Suppressor macrophage treated with lipopolysaccharide for 1 hour (primary cell): ENCODE measurements at places on chromosomes 7 and 10.
A peak's percentile ranks its signal among the peaks of the same experiment; 100 is the strongest.

DNA sequence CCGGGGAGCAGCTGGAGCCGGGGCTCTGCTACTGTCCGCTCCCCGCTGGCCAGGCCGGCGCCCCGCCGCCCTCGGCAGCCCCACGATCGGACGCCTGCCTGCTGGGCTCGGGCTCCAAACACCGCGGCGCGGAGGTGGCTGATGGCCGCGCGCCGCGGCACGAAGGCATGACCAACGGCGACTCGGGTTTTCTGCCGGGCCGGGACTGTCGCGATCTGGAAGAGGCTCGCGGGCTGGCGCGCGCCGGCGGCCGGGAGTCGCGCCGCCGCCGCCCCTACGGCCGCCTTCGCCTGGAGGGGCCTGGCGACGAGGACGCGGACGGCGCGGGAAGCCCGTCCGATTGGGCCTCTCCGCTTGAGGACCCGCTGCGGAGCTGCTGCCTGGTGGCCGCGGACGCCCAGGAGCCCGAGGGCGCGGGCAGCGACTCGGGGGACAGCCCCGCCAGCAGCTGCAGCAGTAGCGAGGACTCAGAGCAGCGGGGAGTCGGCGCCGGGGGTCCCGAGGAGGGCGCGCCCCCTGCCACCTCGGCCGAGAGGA lies 570 bp downstream of the TBC1D12 start:
- DNase-seq: peak; percentile 53

GRCh38 chr7:88437132-88437531 lies 130.4 kb upstream of the STEAP4 start:
- no peak for DNase-seq

GRCh38 chr7:91374321-91374989 lies 110.2 kb downstream of the FZD1 start:
- DNase-seq: no peak

DNA sequence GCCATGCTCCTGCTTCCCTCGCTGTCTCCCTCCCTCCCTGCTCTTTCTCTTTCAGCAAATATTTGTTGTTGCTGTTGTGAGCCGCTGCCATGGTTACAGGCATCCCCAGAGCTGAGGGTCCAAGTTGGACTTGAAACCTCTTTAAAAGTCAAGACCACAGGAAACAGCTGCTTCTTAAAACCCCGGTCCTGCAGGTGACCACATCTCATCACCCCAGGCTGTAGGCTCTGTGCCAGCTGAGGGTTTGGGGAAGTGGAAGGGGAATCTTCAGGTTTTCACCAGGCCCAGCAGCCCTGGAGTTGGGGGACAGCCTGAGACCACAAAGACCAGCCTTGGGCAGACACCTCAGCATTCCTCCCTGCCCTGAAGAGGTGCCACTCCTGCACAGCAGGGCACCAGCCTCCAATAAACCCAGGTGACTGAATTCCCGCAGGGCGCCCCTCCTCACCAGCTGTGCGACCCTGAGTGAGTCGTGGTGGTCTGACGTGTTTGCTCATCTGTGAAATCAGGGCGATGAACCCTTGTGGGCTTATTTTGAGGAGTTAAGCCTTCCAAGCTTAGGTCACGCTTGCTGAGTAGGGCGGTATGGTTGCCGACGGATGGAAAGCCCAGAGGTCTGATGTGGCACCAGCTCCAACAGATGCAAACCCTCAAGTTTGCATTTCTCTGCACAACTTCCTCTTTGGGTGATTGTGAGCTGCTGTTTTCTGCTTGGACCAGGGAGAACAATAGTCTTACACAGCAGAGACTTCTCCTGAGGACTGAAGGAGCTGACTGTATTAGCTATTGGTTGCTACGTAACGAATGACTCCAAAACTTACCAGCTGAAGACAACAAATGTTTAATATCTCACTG lies 24.8 kb downstream of the NPTX2 start:
- DNase-seq: peak; percentile 70

DNA sequence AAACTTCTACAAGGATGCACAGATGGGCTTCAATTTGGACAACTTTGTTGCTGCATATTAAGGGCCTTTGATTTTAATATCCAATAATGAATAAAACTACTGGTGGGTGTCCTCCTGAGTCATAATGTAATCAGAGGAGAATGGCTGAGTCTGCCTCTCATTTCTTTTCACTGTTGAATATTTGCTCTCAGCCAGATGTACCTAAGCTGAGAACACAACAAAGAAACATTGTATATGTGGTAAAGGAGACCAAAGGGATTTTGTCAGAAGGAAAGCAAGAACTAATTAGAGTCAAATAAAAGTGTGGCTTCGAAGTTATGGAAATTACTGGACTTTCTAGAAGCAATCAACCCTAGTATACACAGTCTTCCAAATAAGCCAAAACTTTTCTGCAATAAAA lies 131.0 kb upstream of the BET1 start:
- no peak for DNase-seq

- no peak for DNase-seq
Measured at GRCh38 chr7:37411444-37412034, 37.1 kb downstream of the ELMO1 start.

DNA sequence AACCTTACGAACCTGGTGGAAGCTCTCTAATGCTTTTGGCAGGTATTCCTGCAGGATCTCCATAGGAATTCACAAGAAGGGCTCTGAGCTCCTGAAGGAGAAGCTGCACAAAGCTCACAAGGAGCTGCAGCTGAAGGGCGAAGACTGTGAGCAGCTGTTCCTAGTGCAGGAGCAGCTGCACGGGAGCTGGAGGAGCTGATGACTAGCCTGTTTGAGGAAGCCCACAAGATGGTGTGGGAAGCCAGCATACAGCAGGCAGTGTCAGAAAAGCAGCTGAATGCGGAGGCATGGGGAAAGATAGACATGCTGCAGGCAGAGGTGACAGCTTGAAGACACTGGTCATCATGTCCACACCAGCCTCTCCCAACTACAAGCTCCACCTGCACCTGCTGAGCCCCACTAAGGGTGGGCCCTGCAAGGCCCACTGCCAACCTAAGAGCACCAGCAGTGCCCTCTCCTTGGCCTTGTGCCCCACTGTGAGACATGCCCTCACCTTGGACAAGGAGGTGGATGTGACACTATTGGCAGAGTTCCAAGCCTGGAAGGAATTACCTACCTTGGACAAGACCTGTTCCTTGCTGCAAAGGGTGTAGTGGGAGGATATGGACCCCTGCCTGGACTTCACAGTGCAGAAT lies 250.6 kb downstream of the BBS9 start:
- DNase-seq: no peak

DNA sequence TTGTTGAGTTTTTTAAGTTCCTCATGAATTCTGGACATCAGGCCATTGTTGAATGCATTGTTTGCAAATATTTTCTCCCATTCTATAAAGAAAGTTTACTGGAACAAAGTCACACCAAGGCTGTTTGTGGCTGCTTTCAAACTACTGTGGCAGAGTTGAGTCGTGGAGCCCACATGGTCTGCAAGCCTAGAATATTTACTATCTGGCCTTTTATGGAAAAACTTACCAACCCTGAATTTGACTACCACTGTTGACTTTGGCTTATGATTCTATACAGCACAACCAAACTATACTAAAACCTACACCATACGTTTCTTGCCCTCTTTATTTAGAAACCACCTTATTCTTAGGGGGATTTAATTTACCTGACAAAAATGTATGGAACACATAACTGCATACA lies 239.1 kb downstream of the KCNMA1 start:
- no peak for DNase-seq

DNA sequence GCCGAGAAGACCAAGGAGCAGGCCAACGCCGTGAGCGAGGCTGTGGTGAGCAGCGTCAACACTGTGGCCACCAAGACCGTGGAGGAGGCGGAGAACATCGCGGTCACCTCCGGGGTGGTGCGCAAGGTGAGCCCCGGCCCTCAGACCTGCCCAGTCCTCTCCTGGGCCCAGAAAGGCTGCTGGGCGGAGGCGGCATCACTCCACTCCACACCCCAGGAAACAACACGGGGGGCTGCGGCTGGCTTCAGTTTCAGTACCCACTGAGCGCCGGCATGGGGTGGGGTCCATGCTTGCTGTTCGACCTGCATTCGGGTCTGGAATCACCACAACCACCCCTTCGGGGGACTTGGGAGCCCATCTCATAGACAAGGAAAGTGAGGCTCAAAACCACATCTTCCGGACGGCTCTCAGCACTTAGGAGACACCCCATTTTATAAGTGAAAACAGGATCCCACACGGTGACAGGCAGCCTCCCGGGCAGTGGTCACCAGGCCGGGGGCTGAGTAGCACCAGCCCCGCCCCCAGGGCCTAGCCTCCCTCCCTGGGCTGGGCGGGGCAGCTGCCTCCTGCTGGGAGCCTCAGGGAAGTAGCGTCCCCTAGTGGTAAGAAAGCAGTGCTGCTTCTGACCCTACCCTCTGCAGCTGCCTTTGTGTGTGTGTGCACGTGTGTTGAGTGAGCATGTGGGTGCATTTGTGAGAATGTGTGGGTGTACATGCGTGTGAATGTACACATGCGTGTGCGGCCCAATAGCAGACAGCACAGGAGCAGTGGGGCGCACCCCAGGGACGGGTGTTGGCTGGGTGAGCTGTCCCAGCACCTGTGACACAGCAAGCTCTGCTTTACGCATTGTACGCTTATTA lies 1.8 kb downstream of the SNCG start:
- DNase-seq: peak; percentile 85

GRCh38 chr7:44348300-44348699 lies 22.9 kb upstream of the CAMK2B start:
- DNase-seq: no peak

GRCh38 chr7:122183106-122183505 lies 39.1 kb upstream of the AASS start:
- no peak for DNase-seq

GRCh38 chr10:91909117-91909677 lies at the start of gene FGFBP3:
Gene FGFBP3, minus strand, starts transcription at chr10:91909486. Its CDS starts 517 bp downstream, at chr10:91908969.
- DNase-seq: no peak

DNA sequence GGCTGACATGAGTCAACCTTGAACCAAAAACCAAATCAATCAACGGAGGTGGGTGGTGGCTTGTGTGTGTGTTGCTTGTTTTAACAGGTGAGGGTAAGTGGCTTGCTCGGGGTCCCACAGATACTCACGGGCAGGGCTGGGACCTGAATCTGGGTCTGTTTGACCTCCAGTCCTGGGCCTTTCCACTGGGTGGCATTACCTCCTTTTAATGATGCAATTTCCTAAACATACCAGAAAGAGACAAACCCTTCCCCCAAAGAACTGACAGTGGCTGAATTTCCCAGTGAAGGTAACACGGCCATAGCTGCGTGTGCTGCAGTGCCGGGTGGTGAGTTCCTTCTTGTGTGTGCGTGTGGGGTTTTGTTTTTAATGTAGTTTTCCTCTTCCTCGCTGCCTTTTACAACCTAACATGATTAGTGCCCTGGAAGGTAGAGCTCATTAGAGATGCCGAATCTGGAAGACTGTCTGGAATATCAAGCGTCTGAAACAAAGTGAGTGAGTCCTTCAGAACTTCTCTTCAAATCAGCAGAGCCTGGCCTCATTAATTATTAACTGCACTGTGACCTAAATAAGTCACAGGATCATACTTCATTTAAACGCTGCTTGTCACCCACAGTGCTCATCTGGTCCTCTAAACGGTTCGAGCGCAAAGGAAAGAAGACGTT lies 166.1 kb upstream of the TCERG1L start:
- no peak for DNase-seq

DNA sequence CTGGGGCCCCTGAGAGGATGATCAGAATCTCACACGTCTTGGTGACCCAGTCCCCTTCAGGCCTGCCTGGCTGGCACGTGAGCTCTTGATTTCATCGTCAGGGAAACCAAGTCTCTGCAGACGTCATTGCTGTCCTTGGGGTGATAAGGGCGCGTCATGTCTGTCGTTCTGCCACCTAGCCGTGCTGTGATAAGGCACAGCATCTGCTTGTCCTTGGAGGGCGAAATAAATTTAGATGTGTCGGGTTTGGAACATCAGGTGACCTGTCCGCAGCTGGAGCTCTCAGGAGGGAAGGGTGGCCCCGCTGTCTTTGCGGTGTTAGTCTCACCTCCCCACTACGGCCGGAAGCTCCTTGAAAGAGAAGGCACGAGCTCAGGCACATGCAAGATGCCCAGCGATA lies 129.2 kb downstream of the GRK5 start:
- no peak for DNase-seq

DNA sequence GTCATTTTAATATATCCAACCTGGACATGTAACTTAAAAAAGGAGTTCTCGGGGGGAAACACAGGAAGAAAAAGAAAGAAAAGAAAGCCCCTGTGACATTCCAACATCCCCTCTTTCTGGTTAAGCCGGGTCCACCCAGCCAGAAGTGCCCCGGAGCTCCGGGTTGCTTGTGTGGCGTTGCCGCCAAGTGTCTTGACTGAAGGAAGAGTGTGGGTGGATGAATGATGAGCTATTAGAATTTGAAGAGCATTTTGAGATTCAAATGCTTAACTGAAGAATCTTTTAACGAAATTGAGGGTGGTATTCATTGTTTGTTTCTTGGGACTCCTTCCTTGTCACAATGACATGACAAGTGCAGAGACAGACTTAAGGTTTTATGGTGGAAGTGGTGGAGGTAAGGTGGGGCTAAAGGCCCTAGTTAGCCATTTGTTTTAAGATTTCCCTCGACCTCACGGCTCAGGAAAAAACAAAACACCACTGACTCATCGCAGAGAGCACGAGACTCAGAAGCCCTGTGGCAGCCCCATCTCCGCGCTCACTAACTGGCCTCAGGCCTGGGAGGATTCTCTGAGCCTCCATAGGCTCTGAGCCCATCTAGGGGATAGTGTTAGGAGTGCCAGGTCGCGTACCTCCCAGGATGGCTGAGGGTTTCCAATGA lies 1.8 kb upstream of the GLI3 start:
- DNase-seq: no peak

DNA sequence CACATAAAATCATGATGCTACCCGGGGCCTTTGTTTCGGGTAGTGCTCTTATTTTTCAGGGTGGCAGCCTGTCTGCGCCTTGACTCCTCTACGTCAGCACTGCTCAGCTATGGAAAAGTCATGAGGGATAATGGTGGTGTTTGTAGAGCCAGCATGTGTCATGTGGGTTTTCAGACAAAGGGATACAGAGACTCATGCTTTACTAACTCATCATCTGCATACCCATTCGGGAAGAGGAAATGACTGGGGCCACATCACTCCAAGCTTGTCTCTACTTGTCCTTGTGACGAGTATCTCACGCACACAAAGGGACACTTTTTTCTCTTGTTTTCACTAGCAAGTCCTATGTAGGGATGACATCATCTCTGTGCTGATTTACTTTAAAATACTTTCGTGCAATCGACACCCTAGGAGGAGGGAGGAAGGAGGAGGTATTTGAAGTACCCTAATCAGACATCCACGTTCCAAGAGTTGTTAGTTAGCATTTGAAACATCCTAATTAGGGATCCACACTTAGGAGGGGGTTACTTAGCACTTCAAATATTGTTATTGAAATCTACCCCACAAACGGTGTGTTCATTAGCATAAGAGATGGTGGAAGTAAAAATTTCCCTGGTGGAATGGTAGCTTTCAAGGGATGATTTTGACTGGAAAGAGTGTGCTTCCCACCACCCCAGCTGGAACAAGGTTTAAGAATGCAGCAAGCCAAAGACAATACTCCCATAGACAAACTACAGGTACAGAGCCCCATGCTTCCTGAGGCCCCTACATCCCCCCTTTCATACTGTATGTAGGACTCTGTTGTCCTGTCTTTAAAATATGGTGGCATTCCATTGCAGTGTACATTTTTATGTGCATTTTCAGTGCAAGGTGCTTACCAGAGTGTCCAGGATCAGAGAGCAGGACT lies 52.0 kb downstream of the THNSL1 start:
- peak; percentile 25 for DNase-seq

GRCh38 chr7:133386205-133386604 lies 133.3 kb downstream of the EXOC4 start:
- no peak for DNase-seq
